LNCaP clone FGC (cell line): ENCODE measurements at places on chromosomes 2 and 18.

DNA sequence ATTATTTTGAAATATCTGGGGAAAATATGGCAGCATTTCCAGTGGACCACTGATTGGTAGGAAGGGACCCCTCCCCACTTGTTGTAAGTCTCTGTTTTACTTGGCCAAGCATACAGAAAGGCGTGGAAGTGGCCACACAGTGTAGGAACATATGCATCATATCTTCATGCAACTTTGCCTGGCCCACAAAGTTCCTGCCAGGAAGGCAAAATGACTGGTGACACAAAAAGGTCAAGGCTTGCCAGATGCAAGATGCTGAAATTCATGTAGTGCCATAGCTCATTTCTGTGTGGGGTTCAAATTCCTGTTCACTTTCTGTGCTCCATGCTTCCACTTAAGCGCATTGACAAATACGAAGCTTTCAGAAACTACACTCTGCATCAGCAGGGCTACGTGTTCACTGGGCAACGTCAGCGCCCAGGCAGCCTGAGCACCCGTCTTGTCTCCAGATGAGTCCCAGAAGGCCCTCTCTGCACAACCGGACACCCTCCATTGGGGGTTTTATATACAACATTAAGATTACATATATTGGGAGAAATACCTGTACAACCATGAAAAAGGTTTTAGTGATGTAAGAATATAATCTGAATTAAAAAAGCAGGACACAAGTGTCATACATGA, 3.6 kb downstream of the DYNC2LI1 start:
- DNase-seq = no peak

GRCh38 chr2:7108792-7109532, 191.8 kb downstream of the RNF144A start:
- no peak for DNase-seq

GRCh38 chr18:38941711-38942561, 1376.3 kb upstream of the CELF4 start:
- DNase-seq = no peak

- no peak for DNase-seq
These were observed 44.3 kb downstream of the TWIST2 start for GRCh38 chr2:238892204-238892500.

DNA sequence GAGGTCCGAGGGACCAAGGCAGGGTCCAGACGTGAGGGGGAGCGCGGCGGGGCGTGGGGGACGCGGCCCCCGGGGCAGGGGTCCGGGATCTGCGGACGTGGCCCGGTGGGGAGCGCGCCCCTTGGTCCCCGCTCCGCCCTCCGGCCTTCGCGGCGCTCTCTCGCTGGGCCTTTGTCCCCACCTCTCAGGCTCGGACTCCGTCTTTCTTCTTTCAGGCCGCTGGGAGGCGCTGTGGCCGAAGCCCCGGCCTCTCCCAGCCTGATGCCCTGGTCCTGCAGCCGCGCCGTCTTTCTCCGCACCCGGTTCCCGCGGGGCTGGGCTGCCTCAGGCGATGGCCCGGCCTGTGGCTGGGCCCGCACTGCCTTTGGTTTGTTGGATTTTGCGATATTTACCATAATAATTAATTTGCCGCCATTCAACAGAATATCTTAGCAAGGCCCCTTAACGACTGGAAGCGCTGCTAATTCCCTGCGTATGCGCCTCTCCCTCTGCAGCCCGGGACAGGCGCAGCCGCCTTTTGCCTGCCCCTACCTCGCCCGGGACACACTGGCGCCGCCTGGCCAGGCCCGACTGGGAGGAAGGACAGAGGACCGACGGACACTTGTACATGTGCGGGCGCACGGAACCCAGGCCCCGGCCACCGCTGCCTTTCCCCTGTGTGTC, 10.8 kb downstream of the SIX3 start:
- DNase-seq = no peak

DNA sequence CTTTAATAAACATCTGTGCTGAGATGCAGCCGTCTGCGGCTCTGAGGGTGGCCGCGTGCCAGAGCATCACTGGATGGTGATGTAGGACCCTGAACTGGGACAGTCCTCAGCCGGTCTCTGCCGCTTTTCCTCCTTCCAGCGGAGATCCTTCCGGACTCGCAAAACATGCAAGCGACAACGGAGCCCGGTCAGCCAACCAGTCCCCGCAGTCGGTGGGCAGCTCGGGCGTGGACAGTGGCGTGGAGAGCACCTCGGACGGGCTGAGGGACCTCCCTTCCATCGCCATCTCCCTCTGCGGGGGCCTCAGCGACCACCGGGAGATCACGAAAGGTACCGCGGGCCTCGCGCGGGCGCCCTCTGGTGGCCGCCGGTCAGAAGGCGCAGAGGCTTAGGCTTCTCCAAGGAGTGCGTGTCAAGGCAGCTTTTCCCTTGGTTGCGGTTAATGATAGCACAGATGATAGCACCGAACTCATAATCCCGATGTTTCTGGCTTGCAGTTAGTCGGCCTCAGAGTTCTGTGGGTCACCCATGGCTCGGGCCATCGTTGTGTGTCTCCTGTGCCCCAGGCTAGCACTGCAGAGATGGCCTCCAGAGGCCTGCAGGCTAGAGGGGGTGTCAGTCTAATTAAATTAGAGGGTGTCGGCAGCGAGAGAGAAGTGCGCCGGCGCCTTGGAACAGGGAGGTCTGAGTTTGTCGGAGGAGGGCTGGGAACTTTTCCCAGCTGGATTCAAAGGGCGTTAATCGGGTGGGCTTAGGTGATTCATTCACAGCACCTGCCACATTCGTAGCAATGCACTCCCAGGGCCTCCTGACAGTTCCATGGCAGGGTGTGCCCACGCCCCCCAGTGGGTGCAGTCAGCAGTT, 38.5 kb downstream of the LPIN1 start:
- DNase-seq = no peak

DNA sequence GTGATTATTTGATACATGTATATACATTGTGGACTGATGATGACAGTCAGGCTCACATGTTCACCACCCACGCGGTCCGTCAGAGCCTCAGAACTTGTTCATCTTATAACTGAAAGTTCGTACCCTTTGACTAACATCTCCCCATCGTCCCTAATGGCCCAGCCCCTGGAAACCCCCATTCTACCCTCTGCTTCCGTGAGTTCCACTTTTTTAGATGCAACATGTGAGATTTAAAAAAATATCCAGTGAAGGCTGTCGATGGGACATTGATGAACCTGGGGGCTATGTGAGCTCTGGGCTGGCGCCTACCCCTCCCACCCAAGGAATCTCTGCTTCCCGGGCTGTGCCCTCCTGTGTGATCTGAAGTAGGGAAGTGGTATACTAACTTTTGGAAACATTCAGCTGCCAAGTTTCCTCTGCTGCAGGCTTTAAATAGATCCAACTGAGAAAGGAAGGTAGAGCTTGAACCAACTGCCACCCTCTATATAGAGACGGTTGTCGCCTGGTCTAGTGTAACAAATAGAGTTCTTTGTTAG, 163.8 kb downstream of the FAM210A start:
- no peak for DNase-seq

- DNase-seq = no peak
These were observed 64.4 kb upstream of the REV1 start for GRCh38 chr2:99554238-99554637.

DNA sequence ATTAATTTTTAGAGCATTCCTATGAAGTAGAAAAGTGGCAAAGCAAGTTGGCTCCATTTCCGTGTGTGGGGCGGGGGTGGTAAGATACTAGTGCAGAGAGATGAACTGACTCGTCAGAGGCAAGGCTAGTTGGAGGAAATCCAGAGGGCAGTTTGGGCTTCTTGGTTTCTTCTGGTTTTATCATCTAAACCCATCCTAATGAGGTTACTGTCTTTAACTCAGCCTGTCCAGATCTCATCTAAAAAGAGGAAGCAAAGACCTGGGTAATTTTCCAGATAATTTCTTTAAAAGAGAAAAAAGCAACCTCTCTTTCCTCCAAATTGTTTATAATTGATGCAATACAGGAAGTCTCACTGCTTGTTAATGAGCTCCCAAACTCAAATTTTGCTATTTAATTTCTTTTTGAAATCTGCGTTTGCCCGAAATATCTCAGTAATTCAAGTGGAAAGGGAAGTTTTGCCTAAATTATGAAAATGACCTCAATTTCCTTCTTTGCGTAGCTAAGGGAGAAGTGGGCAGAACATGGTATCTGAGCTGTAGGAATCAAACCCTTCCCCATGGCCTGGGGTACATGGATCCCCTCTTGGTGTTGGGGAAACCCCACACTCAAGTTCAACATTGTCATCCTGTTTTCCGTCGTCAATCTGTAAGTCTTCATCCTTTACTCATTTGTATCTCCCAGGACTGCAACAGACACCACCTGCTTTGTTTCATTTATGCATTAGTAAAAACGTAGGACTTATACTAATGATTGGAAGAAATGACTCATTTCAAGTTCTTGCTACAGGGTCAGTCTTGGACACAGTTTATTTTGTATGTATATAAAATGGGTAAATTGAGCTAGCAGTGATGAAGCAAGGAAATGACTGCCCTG, 89.1 kb upstream of the KLF7 start:
- DNase-seq = no peak

DNA sequence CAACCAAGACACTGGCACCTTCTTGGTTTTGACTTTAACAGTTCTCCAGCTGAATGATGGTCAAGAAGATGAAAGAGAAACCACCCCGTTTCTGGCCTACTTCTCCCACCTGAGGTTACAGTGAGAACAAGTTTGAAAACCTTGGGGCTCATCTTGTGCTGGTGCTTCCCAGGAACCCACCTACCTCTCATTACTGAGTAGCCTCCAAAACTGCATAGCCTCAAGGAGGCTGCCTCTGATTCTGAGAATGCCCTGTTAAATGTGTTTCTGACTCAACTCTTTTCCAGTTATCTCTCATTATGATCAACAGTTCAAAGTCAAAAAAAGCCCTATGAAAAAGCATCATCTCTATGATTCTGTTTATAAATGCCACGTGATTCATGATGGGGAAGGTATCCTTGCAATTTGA, 121.9 kb downstream of the CACNB4 start:
- DNase-seq = no peak

DNA sequence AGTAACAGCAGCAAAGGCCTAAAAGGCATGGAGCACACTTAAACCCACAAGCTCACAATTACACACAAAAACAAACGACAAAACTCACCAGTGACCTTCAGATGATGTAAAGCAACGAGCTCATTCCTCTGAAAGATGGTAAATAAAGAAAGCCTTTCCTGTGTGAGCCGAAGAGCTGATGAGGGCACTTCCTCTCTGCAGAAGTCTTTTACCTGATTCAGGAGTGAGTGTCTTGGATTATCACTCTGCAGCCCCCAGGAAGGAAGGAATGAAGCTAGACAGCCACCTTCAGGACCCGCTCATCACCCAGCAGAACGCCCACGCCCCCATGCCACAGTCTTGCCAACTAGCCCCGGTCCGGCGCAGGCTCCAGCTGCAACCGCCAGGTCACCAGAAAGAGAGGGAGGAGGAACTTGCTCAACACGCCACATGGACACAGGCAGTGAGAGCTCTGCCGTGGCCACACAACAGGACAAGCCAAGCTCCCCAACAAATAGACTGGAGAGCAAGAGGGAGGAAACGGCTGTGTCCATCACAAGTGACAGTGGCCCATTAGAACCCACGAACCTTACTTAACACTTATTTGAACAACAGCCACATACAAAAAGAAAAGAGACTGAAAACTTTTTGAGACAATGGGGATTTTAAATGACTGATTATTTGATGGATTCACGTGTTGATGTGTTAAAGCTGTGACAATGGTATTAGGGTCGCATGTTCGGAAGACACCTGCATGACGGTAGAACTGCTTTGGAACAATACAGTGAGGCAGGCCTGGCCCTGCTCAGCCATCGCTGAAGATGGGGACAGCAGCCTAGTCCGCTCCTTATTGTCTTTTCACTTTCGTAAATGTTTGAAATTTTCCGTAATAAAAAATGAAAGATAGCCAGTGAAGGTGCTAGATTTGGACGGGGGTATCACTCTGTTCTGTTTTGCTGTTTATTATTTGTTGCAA, 127.3 kb downstream of the HDAC4 start:
- no peak for DNase-seq

- no peak for DNase-seq
These were observed 10.6 kb downstream of the SCN3A start for GRCh38 chr2:165193178-165193777.

GRCh38 chr2:135043345-135043744, 3.9 kb downstream of the MAP3K19 start:
- no peak for DNase-seq

DNA sequence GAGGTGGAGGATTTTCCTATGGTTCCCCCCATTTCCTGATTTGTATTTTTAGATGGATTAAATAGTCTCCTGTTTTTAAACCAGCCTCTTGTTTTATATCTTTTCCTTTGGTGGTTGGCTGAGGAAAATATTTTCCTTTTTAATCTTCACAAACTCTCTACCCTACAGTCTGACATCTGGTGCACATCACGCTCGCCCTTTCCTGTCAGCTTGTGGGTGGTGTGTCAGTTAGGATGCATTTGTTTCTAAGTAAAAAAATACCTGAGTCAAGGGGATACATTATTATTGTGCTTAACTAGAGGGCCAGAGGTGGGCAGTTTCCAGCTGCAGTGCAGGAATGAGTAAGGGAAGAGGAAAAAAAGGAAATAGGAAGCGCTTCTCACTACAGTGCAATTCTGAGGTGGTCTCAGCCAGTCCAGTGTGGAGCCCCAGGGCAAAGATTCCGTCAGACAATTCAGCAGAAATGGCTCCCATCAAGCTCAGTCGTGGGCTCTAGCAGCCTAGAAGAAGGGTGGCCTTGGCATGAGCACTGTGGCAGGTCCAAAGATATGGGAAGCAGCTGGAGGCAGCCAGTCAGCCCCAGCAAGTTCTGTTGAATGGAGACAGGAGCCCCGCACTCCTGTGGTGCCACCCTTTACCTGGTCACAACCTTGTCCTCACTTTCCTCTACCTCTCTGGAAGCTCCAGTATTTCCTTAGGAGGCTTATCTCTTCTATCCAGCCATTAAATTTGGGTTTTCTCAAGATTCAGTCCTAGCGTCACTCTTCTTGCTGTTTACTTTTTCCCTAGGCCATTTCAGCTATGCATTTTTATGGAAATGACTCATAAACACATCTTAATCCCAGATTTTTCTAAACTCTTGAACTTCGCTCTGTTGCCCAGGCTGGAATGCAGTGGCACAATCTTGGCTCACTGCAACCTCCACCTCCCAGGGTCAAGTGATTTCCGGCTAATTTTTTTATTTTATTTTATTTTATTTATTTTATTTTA, 18.5 kb downstream of the SFTPB start:
- DNase-seq = no peak

DNA sequence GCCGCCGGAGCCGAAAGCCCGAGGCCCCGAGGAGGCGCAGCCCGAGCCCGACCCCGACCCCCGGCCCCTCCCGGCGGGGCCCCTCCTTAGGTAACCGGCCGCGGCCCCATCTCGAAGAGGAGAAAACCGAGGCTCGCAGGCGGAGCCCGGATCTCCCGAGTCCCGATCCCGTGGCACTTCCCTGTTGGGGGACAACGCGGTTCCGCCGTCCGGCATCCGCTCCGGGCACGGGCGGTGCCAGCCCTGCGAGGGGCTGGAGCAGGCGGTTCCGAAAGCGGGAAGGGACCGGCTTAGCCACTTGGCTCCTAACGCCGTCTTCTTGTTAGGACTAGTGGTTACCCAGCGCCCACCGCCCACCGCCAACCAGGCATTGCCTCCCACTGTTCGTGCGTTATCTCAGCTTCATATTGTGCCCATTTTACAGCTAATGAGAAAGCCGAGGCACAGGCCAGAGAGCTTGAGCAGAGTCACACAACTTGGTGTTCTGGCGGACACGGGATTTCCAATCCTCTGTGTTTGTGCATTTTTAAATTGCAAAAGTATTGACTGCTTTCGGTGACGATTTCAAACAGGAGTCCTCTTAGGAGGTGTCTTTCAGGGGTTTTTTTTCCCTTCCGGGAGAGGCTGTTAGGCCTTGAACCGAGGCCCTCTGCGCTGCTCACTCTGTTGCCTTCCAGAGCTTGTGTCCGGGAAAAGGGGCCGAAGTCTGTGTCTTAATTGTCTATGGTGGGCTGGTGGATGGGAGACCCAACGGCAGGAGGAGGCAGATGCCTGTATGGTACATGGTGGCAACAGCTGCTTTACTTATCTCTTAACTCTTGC, 562 bp downstream of the CENPA start:
- DNase-seq = no peak
